NCI-H748 treated with DMSO at 0.1 percent for 48 hours (cell line): ENCODE measurements at places on chromosomes 3 and 15.

- no peak for DNase-seq
Measured at GRCh38 chr3:87461443-87461842, 185.1 kb upstream of the POU1F1 start.

DNA sequence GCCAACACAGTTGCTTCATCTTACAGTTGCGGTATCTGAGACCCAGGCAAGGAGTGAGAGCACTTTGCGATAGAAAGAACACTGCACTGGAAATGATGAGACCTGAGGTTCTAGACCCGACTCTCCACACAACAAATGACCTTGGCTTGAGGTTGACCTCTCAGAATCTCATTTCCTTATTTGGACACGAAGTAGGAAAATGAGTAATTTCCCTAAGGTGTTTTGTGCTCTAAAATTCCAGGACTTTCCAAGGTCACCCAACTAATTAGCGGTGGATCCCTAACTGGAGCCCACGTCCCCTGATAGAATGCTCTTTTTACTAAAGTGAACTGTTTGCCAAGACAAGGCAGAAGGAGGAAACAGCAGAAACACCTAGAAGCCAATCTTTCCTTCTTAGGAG, 26.7 kb upstream of the FBN1 start:
- DNase-seq, result no peak

DNA sequence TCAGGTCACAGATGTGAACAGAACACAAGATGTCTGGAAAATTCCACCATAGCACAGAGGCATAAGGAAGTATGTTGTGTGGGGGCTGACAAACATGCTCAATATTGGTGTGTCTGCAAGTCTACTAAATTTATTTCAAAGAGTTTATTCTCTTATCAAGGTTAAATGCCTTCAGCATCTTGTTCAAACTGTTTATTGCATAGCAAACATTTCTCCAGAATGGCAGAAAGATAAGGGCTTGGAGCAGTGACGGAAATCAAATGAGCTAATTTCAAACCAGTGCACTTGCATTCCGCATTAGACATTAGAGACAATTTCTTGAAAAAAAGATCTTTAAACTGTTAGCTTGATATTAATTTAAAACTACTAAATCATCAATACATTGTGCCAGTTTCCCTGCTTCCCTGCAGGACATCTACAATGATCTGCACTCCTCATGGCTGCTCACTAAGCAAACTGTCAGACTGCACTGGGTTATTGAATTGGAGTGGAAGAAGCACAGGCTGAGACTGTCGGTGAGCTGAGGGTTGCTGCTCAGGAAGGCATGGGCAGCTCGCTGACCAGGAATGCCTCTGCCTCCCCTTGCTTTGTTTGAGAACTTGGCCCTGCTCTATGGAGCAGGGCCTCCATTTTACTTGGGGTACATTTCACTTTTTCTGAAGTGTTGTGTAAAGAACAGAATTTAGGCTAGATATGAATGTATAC, 89.4 kb downstream of the KCNAB1 start:
- no peak for DNase-seq

GRCh38 chr3:111200027-111200426, 128.4 kb downstream of the NECTIN3 start:
- DNase-seq, result no peak
